Stimulated activated CD8-positive, alpha-beta memory T cell treated with anti-CD3 and anti-CD28 coated beads, Interleukin-12 subunit alpha, Interleukin-12 subunit beta, amount 100 ng/mL, for 4 hours (primary cell): ENCODE measurements at places on chromosomes 4 and X.

- no peak for DNase-seq
Measured at GRCh38 chrX:19707246-19707871, 180.0 kb downstream of the SH3KBP1 start.

DNA sequence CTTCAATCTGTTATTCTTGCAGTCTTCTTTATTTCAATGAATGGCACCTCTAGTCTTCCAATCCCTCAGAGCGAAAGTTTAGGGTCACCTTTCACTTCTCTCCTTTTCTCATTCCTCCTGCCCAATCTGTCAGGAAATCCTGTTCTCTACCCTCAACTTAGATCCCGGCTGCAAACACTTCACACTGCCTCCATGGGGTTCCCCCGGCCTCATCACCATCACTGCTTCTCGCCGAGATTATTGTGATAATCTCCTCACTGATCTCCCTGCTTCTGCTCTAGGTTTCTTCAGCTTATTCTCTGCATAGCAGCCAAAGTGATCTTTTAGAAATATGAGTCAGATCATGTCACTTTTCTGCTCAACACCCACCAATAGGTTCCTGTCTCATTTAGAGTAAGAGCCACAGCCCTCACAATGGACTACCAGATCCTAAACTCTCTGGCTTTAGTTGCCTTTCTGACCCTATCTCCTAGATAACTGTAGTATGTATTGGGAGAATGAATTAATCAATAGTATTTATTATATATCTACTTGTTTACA lies 43.6 kb upstream of the TBC1D9 start:
- DNase-seq, result no peak

DNA sequence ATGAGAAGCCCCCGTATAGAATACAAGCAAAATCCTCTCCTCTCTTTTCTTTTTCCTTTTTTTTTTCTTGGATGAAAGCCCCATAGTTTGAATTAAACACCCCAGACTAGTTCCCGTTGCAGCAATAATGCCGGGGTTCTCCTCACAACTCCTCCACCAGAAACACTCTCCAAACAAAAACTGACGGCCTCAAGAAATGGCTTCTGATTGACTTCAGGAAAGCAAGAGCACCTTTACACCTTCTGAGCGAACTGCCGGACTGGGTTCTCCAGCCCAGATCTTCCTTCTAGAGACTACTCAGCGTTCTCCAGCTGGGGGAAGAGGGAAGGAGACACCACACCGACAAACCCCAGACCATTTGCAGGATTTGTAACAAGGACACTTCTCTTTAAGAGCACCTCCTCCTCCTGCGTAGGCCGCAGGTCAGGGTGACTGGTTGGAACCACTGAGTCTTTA lies 4.0 kb downstream of the HAND2 start:
- no peak for DNase-seq

DNA sequence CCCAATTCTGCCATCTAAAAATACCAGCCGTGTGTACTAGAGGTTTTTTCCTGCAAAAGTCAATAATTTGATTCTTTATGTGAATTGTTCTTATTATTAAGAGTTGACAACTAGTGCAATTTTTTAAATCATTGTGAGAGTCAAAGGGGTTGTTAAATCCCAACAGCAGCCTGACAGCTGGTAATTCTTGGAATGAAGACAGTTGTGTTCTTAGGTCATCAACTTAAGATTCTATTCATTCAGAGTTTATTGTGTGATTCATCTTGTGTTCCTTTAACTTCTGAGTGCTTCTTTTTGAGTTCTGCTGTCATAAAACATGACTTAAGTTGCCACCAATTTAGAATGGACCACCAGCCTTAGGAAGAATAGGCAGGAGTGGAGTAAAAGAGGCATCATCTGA lies 329.0 kb downstream of the NAF1 start:
- no peak for DNase-seq

GRCh38 chrX:118593407-118593806 lies 97.8 kb downstream of the DOCK11 start:
- no peak for DNase-seq
